ENCODE measurements at places on chromosomes 2 and 18.

DNA sequence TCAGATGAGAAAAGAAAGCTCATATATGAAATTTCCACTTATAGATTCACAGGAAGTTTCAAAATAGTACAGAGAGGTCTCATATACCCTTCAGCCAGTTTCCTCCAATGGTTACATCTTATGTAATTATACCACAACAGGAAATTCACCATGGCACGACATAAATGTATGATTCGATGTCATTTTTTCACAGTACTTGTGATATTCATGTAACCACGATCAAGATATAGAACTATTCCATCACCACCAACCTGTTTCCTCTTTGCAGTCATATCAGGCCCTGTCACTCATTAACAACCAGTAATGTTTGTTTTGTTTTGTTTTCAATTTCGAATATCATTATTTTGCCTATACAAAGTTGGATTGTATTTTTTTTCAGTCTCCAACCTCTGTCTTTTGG lies 314.3 kb upstream of the POU3F3 start:
- no peak for DNase-seq

GRCh38 chr2:64479259-64480117 lies 25.5 kb downstream of the LGALSL start:
- no peak for DNase-seq

- peak; percentile 53 for DNase-seq
Observed at GRCh38 chr2:20622731-20623130, 28.2 kb downstream of the HS1BP3 start.

GRCh38 chr2:14297906-14298305 lies 334.6 kb upstream of the LRATD1 start:
- no peak for DNase-seq

DNA sequence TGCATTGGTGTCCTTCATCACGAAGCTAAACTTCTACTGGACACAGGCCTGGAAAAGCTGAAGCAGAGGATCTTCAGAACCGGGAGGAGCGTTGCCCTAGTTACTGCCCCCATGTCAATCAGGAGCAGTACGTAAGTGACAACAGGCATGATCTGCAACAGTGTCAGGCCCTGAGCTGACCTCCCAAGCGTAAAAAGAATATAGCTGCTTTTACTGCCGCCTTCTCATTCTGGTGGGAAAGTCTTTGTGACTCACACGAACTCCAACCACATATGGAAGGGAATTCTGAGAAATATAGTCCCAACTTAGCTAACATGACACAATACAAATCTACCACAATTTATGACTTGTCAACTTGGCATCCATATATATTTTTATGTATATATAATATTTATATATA lies 1007.7 kb upstream of the CDH2 start:
- DNase-seq = no peak

DNA sequence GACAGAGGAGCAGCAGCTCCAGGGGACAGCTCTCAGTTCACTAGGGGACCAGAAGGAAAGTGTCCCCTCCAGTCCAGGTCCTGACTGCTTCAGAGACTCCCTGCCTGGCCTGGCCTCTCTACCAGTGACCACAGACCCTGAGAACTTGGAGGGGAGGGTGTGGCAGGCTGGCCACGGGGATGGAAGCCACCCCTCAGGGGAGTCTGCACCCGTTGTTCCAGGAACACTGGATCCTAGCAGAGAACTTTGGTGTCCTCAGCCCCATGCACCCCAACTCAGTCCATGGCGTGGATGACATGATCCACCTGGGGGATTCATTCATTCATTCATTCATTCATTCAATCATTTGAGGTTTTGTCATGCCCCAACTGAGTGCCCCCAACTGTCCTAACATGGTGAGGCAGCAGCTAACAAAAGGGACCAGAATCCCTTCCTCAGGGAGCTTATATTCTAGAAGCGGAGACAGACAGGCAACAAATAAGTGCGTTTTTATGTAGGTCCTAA lies 31.9 kb downstream of the MYO7B start:
- no peak for DNase-seq

- no peak for DNase-seq
Observed at GRCh38 chr18:69843015-69843414, 104.7 kb downstream of the CD226 start.

GRCh38 chr2:212157012-212157411 lies 381.6 kb downstream of the ERBB4 start:
- no peak for DNase-seq

GRCh38 chr2:29009270-29009669 lies 28.2 kb downstream of the TOGARAM2 start:
- no peak for DNase-seq

GRCh38 chr2:106812383-106812782 lies 73.6 kb downstream of the ST6GAL2 start:
- no peak for DNase-seq

GRCh38 chr2:163348857-163349380 lies 386.9 kb downstream of the FIGN start:
- no peak for DNase-seq

- DNase-seq = no peak
Observed at GRCh38 chr2:1620081-1620480, 124.2 kb downstream of the PXDN start.

GRCh38 chr2:172826522-172826921 lies 90.9 kb downstream of the RAPGEF4 start:
- DNase-seq = no peak
